ENCODE measurements at places on chromosomes 13 and 19. TPM values are rescaled to one million over a fixed set of nuclear protein-coding genes. Genes with fewer than 3 reads are reported as not detected.

The TEX101 gene
- not detected for total RNA-seq

The CACNA1A gene
- 39.8 TPM for total RNA-seq

The THAP8 gene
- total RNA-seq: 3.1 TPM

The MAST3 gene
- total RNA-seq: 8.9 TPM

The C19orf12 gene
- 24.2 TPM for total RNA-seq

The PLEKHA4 gene
- 11.6 TPM for total RNA-seq

The PCDH17 gene
- total RNA-seq: 82.6 TPM

The FGF9 gene
- total RNA-seq: 15.3 TPM

The WDR62 gene
- total RNA-seq: 3.1 TPM

The COL5A3 gene
- total RNA-seq: 18.1 TPM
